ENCODE measurements at places on chromosomes 11 and 22.

DNA sequence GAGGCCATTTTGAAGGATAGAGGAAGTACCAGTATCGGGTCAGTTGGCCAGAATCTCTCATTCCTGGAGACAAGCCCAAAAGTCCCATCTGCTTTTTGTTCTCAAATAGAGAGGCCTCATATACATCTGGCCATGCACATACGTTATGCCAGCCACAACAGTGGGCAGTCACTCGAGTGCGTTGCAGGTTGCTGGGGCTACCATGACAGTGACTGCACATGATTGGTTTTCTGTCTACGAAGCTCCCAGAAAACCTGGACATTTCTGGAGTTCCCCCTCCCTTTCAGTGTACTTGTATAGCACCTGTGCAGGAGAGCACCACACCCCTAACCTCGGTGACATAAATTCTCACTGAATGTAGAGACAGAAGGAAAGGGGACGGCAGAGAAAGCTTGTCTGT, 62.1 kb downstream of the C22orf31 start:
- no peak for DNase-seq

GRCh38 chr11:72721276-72721675, 30.9 kb downstream of the ARAP1 start:
- no peak for DNase-seq

DNA sequence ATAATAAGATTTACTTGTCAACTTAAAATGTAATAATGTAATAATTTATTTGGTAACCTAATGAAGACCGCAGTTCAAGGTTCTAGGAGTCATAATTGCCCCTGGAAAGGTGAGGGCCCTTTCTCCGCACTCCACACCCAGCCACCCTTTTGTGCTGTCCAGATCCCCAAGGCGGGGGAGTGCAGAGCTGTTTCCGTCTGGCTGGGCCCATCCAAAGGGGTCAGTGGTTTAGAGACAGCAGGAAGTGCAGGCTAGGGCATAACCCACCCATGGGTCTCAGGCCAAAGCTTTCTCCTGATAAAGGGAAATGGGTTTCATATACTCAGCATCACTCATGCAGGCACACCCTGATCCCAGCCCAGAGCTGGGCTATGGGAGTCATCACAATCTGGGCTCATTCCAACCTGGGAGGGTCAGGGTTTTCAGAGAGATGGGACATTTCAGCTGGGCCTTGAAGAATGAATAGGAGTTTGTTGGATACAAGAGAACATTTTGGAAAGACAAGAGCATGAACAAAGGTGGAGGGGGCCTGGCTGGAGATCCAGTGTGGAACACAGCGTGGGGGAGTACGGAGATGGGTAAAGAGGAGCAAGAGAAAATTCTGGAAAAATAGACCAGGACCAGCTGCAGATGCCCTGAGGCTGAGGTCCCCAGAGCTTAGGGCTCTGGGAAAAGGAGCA, 432.2 kb downstream of the TBC1D22A start:
- DNase-seq = no peak

- DNase-seq = no peak
Observed at GRCh38 chr11:88849368-88849767, 216.4 kb downstream of the GRM5 start.

GRCh38 chr11:24820541-24820940, 323.7 kb downstream of the LUZP2 start:
- DNase-seq = no peak

DNA sequence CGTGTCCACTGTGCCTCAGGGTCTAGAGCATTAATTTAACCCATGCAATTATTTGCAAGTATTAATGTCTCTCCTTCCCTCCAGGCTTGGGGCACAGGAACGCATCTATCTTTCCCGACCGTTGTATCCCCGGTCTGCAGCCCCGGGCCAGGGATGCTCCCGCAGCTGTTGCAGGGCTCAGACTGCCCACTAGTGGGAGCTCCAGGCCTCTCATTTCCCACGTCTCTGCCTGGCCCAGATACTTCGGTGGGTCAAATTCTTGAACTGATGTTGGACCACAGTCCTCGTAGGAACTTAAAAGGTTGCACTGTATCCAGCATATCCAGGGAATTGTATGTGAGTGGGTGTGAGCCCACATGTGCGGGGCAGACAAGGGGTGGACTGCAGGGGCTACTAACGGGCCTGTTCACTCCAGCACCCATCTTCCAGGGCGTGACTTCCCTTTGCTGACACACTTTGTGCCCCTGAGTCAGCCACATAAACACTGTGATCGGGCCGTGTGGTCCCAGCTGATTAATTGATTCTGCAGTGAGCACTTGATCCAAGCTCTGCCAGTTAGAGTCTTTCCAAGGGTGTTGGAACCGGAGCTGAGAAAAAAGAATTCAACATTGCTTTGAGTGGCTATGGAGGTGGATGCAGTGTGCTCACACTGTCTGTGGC, 451.3 kb downstream of the TBC1D22A start:
- peak; percentile 32 for DNase-seq

Data from stimulated activated CD8-positive, alpha-beta memory T cell treated with anti-CD3 and anti-CD28 coated beads, Interleukin-2, amount 100 ng/mL, for 48 hours (primary cell).